Stomach (tissue), 19 donors: ENCODE measurements at places on chromosomes 7 and 10. TPM values are rescaled to one million over a fixed set of nuclear protein-coding genes. Genes with fewer than 3 reads are reported as not detected.

HTR5A gene
- total RNA-seq = not detected

DNA sequence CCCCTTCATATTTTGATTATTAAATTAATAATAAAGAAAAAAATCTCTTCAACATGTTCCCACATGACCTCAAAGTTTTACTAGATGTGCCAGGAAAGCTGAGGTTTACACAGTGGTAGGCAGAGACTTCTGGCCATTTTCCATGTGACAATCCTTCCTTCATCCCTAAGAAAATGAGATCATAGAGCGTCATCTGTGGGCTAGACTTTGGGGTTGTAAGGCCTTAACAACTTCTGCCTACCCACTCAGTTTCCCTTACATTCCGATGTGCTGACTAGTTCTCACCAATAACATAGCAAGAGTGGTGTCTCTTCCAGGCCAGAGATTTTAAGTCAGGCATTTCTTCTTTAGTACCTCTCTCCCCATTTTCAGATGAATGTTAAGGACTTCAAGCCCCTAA, 171.1 kb upstream of the PHF14 start:
- DNase-seq = no peak

- no peak for DNase-seq
Measured at GRCh38 chr10:46553238-46554049, 3.0 kb downstream of the GPRIN2 start.

ADRA2A gene
- total RNA-seq = 4.9 TPM
